ENCODE measurements at places on chromosomes 12 and 14. TPM values are rescaled to one million over a fixed set of nuclear protein-coding genes. Genes with fewer than 3 reads are reported as not detected.

Gene CLEC7A
- 8.2 TPM for total RNA-seq

Gene MYL2
- not detected for total RNA-seq

Gene KRT83
- not detected for total RNA-seq

Gene LTBP2
- 0.57 TPM for total RNA-seq

Gene PIWIL1
- not detected for total RNA-seq

Gene SLC7A7
- 3.1 TPM for total RNA-seq

Data from T-helper 17 cell (primary cell).